ENCODE measurements at places on chromosomes 7 and 10.

- no peak for DNase-seq
These were observed 101.9 kb upstream of the MTPN start for GRCh38 chr7:136079066-136079465.

DNA sequence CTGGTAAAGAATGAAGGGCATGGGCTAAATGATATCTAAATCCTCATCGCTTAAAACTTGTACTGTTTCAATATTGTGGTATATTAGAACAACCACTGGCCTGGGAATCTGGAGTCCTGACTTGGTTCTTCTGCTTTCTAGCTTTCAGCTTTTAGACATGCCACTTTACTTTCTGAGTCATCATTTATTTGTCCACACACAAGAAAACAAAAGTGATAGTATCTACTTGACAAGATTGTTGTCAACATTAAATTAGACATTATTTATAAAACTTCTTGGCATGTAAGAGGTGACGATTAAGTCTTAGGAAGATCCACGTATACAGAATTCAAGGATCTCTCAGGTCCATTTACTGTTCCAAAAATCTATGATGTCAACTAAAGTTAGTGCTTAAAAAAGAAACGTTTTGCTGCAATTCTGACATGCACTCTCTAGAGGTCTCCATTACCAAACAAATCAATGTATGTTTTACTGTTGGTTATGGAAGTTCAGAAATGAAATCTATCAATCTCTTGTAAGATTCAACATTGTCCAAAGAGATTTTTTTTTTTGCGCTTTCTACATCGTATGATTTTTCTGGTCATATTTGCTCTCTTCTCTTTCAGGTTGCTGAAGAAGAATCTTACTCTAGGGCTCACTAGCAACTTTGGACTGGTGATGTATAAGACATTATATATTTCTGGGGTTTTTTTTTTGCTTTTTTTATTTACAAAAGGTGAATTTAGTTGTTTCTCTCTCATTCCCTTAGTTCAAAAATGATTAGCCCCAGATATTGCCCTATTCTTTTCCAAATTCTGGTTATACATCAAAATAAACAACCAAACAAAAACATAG is 53.6 kb upstream of the DYNC1I1 start:
- no peak for DNase-seq

GRCh38 chr10:27446091-27446918 is 57.8 kb upstream of the RAB18 start:
- no peak for DNase-seq

- no peak for DNase-seq
These were observed 6.8 kb upstream of the NOM1 start for GRCh38 chr7:156942708-156943090.

GRCh38 chr7:26147030-26147429 is 5.0 kb upstream of the NFE2L3 start:
- no peak for DNase-seq

DNA sequence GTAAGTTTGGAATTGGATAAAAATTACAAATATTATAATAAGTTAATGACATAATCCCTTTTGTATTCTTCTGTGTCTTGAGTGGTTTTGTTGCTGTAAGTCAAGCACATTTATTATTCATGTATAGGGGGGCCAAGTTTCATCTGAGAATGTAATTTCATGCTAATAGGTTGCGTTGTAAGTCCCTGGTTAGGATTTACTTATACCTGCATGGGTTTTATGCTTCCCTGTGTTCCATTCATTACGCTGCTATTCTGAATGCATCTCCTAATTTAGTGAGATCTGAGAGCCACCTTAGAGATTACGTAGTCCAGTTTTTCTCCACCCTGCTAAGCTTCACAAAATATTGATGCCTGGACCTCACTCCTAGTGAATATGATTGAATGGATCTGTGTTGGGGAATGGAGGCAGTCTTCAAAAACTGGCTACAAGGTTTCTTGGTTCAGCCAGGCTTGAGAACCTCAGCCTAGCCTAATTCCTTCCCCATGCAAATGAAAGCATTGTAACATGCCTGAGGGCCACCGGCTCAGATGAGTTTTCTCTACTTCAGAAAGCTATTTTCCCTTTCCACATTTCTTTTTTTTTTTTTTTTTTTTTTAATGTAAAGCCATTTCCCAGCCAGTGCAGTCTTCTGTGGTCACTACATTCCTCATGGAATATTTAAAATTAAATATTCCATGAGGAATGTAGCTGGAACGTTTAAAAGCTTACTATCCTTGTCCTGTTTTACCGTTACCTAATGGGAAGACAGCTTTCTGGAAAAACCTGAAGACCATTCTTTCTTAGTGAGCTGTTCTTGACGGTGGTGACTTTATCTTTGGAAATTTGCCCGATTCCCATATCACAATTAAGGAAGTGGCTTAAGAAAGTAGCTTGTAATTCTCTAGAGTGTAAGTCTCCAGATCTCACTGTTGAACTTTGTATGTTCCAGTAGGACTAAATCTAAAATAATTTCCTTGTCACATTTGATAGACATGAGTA is 16.0 kb downstream of the PAPSS2 start:
- no peak for DNase-seq

- no peak for DNase-seq
These were observed 51.4 kb upstream of the AMPH start for GRCh38 chr7:38682606-38683005.

GRCh38 chr10:69885379-69886013 is 83.8 kb downstream of the COL13A1 start:
- no peak for DNase-seq

- DNase-seq = no peak
These were observed 94.0 kb downstream of the C10orf105 start for GRCh38 chr10:71625445-71626175.

- peak; percentile 95 for DNase-seq
These were observed 7.8 kb downstream of the HPS6 start for GRCh38 chr10:102072673-102073527.

DNA sequence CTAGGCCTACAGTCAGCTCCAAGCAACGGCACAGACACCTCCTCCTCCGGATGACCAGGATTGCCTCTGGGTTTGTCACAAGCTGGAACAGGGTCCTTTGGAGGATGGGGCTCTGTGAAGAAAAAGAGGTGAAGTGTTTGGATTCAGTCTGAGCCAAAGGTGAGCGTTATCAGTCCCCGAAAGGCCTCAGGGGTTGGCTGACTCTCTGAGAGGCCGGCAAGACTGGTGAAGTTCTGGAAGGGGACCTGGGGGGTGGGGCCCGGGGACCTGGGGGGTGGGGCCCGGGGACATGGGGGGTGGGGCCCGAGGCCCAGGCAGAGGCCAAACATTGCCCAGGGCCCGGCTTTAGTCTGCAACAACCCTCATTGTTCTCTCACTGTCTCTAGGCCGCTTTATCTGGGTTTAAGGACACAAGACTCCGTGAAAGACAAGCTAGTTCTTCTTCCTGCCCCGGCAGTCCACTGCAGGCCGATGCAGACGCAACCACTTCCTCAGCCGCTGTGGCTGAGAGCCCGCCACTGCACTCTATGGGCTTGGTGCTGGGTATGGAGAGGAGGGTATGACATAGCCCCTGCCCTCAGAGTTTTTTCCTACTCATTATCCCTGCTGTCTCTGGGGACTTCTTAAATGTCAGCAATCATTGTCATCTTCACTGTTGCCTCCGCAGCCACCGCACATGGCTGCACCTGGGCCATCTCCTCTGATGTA is 27.4 kb upstream of the PSAP start:
- no peak for DNase-seq

- DNase-seq = no peak
These were observed 117.2 kb downstream of the ELFN1 start for GRCh38 chr7:1787241-1787640.
